ENCODE measurements at places on chromosomes 1 and 21.

GRCh38 chr1:89464008-89464407 lies 60.6 kb upstream of the LRRC8B start:
- peak; percentile 84 for DNase-seq

DNA sequence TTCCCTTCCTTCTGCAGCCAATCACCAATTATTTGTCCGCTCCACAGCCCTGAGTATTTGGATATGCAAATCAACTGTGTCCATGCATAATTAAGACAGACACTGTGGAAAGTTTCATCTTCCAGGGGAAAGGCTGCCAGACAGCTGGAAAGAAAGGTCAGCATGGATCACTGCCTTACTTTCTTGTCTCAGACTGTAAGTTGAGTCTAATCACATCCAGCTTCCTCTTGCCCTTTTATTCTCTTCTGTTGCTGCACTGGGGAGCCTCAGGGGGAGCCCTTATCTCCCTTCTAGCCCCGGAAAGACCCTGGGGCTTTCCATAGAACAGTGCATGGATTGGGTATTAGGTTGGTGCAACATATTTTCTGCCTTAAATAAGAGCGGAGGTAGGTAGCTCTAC lies 182.9 kb downstream of the OMA1 start:
- no peak for DNase-seq

GRCh38 chr1:206663832-206664652 lies 20.7 kb upstream of the MAPKAPK2 start:
- peak; percentile 54 for DNase-seq

DNA sequence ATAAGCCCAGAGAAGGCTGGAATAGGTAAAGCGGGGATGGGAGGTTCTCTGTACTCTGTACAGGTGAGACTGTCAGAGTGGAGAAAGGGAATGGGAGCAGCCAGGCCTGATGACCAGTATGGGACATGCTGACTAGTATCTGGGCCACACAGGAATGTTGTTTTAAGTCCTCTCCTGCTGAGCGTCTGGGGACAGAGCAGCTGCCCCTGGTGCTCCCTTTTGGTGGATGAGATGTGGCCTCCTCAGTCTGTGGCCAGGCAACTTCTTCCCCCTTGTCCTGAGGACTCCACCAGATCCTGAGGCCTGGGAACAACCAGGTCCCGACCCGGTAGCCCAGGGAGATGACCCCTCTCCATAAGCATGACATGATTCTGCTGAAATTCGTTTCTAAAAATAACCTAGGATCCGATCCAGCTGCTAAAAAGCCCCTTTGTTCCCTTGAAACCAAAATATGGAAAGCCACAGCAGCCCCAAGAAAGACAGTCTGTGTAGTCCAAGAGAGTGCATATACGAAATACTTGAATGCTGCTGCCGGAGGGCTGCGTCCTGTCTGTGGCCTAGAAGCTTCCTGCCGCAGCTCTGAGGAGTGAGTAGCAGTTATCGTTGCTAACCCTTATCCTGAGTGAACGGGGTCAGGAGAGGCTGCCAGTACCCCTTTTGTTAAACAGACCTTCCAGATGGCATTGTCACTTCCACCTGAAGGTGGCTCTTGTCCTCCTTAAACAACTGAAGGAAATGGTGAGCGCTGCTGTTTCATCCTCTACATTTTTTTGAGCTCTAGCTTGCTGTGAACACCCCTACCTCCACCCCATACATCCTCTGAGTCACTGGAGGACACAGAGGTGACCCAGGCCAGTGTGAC lies 47.1 kb downstream of the ATP2B4 start:
- DNase-seq: peak; percentile 91

DNA sequence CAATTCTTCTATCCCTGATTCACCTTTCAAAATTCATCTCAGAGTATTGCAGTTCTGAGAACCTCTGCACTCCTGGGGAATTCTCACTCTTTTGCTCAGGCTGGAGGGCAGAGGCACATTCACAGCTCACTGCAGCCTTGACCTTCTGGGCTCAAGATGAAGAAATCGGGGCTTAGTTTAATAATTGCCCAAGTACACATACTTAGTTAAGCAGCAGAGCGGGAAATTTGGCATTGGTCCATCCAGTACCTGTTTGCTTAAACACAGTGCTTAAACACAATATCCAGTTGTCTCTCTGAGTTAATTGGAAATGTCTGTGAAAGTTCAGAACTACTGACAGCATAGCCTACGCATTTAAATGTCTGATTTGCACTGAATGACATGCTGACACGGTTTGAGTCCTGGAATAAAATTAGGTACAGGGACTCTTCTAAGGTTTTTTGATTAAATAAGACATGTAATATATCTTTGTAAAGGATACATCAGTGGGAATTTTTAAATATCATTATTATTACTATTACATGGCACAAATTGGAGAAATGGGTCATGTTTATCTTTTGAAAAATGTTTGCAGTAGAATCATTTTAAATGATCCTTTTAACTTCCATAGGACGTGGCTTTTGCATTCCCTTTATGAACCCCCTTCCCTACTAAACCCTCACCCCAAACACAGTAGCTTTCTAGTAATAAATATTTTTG lies 337.4 kb downstream of the SRGAP2C start:
- DNase-seq: peak; percentile 91

DNA sequence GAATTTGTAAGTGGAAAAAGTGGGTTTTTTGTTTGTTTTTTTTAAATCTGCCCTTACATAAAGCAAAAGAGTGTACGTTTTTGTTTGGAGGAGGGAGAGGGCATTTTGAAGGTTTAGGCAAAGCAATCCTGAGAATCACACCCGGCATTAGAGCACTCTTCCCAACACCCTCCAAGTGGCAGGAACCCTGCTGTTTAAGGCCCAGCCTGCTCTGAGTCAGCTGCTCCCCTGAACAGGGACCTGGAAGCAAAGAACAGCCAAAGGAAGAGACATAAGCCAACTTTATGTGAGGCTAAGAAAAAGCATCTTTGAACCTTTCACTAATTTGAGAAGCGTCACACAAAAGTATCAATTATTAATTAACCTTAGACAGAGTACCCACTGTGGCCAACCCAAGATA lies 16.9 kb downstream of the MTFR1L start:
- DNase-seq: no peak

GRCh38 chr1:230152999-230153398 lies 86.0 kb downstream of the GALNT2 start:
- DNase-seq: no peak

DNA sequence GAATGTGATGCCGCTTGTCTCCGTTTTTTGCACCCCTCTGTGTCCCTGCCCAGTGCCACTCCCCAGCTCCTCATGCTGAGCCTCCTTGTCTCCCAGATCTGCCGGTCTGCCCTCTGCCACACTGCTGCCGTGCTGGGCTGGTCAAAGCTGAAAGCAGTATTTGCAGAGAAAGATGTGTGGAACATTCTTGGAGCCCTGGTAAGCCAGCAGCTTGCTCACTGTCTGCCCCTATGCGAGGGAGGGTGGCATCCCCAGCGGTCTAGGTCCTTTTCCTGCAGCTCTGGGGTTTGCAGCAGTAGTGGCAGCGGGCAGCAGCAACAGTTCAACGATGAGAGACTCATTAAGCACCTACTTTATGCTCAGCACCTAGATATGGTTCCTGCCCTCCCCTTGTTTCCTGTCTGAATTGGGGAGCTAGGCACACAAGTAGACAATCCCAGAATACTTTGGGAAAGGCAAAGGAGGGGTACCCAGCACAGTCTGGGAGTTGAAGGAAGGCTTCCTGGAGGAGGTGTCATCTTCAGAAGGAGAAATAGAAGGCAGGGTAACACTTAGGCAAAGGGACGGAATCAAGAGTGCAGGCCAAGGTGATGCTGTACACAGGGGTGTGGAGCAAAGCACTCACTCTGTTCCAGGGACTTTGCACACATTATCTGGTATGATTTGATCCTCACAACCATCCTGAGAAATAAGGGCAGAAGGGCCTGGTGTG lies 63.1 kb downstream of the KIF21B start:
- no peak for DNase-seq

GRCh38 chr1:90730243-90731022 lies 13.3 kb upstream of the BARHL2 start:
- DNase-seq: no peak

DNA sequence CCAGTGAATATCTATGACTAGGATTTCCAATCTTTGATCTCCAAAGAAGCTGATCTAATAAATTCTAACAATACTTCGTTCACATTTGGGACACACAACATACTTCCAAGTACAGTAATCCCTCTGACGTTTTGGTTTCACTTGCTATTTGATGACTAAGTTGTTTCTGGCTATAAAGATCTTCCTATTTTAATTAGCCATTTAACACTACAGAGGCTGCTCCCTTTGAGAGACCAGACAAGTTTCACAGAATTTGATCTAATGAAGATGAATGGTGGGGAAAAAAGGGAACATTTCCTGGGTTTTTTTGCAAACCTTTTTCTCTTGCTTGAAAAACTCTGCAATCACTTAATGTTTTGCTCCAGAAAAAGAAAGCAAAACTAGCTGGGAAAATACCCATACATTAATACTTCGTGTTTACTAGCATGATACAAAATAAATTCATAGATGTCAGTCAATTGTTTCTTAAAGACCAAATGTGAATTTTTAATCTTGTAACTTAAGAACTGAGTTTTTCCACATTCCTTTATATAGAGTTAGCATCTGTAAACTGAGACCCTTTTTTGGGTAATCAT lies 28.0 kb upstream of the GLIS1 start:
- DNase-seq: peak; percentile 35

- DNase-seq: no peak
These were observed 113.8 kb upstream of the EDN2 start for GRCh38 chr1:41598325-41598724.

- peak; percentile 72 for DNase-seq
These were observed 90.7 kb upstream of the WLS start for GRCh38 chr1:68322837-68323687.

DNA sequence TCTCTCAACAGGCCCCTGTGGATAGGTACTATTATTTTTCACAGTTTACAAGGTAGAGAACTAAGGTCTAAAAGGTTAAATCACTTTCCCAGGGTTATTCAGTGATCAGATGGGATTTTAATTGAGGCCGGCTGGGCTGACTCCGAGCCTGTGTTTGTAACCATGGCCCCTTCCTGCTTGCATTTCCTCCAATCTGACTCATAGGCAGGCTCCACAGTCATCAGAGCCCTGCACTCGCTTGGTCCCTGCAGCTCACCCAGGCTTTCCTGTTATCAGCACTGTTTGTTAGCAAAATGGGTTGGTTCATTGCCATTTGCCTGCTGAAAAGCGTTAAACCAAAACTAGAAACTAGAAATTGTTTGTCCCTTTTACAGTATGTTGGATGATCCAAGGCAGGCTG lies 41.4 kb upstream of the LMX1A start:
- DNase-seq: peak; percentile 79

GRCh38 chr1:168195199-168196135 lies 16.7 kb downstream of the TIPRL start:
- peak; percentile 17 for DNase-seq

GRCh38 chr1:94504601-94505000 lies 37.0 kb downstream of the F3 start:
- no peak for DNase-seq

GRCh38 chr21:45799765-45800338 lies 156.3 kb downstream of the PCBP3 start:
- DNase-seq: no peak

DNA sequence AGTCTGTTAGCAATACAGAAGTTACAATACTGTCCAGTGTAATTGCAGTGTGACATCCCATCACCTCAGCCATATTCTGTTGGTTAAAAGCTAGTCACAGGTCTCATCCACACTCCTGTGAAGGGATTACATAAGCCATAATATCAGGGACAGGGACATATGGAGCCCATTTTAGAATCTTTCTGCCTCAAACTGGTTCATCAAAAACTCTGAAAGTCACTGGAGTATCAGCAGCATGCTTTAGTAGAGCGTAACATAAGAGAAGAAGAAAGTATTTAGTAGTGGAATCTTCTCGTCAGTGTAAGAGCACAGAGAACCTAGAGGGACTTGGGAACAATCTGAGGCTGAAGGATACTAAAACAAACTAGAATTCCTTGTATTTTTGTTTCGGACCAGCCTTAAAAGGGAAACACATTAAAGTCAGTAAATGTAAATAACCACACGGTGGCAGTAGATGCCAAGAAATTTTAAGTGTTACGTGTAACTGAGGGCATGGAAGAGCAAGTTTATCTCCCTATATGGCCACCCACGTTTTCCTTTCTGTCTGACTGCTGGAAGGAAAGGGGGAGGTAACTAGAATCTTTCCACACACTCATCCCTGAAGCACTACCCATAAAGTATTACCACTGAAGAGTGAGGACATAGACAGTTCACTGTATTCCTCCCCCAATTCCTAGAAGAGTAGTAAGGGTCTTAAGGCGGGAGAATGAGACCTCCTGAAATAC lies 41.6 kb upstream of the AGL start:
- DNase-seq: peak; percentile 89

DNA sequence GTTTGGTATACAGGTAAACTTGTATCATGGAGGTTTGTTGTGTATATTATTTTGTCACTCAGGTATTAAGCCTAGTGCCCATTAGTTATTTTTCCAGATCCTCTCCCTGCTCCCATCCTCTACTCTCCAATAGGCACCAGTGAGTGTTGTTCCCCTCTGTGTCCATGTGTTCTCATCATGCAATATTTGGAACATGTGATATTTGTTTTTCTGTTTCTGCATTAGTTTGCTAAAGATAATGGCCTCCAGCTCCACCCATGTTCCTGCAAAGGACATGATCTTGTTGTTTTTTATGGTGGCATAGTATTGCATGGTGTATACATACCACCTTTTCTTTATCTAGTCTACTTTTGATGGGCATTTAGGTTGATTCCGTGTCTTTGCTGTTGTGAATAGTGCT lies 10.9 kb downstream of the PHACTR4 start:
- DNase-seq: no peak

DNA sequence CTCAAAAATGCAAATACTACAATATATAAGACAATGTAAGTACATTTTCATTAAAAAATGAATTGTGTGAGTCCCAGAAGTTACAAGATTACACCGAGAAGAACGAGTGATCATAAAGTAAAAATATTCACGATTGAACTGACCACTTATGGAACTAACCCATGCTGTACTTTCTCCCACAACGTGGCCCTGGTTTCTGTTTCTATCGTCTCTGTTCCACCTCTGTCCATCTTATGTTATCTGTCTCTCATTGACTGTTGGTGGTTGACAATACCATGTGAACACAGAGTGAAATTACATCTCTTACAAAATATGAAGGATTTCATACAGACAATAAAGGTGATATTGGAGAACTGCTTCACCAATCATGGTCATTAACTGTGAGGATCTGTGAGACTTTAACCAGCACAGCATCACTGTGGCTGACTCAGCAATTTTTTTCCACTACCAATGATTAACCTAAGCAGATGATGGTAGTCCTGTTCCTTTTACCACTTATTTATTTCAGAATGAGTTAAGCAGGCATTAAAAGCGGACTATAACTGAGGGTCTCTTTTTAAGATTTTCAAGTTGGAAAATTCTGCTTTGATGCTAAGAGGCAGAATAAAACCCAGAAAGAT lies 165.1 kb downstream of the TGFB2 start:
- peak; percentile 50 for DNase-seq

- DNase-seq: peak; percentile 61
These were observed 10.2 kb downstream of the ADAM30 start for GRCh38 chr1:119885903-119886783.

GRCh38 chr1:233614743-233615521 lies 1.0 kb downstream of the KCNK1 start:
- DNase-seq: peak; percentile 35

- DNase-seq: peak; percentile 25
These were observed 84.2 kb downstream of the LBR start for GRCh38 chr1:225343618-225344017.
